NCI-H446 treated with DMSO at 0.1 percent for 48 hours (cell line): ENCODE measurements at places on chromosomes 6 and 20.

GRCh38 chr20:43914311-43915210 is at the start of gene TOX2:
TOX2 (plus strand) TSS chr20:43914852; CDS start chr20:43914892, 40 bp downstream.
- no peak for DNase-seq

GRCh38 chr6:78482801-78483552 is 384.4 kb upstream of the IRAK1BP1 start:
- DNase-seq: no peak

DNA sequence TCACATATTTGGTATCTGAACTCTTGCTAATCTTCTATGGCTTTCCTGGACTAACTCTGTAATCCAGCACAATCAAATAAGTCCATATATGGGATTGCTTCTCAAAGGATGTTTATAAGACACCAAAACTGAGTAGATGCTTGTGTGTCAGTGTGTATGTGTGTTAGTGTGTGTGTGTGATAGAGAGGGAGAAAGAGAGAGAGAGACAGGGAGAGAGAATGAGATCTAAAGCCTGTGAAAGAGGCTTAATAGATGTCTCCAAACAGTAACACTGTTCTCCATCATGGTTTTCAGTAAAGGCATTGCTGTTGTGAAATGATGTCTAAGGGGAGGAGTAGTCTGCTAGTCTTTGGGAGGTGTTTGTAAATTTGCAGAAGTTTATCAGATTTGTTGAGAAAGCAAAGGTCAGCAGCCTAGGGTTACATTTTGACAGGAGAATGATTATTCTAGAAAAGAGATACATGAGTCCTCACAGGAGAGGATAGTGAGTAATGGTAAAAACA is 73.9 kb upstream of the MLIP start:
- no peak for DNase-seq

DNA sequence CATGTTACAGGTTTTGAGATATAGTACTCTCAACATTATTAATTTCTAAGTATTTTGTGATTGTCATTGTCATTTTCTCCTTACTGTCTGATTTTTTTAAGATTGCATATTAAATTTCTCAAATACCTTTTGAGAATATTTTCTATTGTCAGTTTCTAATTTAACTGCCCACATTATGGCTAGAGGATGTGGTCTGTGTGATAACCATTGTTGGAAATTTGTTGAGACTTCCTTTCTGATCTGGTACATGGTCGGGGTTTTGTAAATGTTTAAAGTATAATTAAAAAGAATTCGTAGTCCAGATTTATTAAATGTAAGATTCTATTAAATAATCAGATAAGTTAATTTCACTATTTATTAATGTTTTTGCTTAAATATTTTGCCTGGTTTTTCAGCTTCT is 60.1 kb downstream of the SLX4IP start:
- DNase-seq: no peak
